ENCODE measurements at places on chromosomes 3 and 15. TPM values are rescaled to one million over a fixed set of nuclear protein-coding genes. Genes with fewer than 3 reads are reported as not detected.

GRCh38 chr3:129004639-129005295, 3.7 kb downstream of the EFCC1 start:
- no peak for DNase-seq

- no peak for DNase-seq
These were observed 8.2 kb upstream of the VGLL4 start for GRCh38 chr3:11651900-11652299.

- no peak for DNase-seq
These were observed 69.9 kb downstream of the PTPRG start for GRCh38 chr3:61631108-61631769.

- DNase-seq, result no peak
These were observed 209.2 kb upstream of the TPRG1 start for GRCh38 chr3:188962253-188963247.

Gene SPINK8
- total RNA-seq, result not detected
